D341Med (cell line): ENCODE measurements at places on chromosomes 7 and 10.
A peak's percentile ranks its signal among the peaks of the same experiment; 100 is the strongest.

DNA sequence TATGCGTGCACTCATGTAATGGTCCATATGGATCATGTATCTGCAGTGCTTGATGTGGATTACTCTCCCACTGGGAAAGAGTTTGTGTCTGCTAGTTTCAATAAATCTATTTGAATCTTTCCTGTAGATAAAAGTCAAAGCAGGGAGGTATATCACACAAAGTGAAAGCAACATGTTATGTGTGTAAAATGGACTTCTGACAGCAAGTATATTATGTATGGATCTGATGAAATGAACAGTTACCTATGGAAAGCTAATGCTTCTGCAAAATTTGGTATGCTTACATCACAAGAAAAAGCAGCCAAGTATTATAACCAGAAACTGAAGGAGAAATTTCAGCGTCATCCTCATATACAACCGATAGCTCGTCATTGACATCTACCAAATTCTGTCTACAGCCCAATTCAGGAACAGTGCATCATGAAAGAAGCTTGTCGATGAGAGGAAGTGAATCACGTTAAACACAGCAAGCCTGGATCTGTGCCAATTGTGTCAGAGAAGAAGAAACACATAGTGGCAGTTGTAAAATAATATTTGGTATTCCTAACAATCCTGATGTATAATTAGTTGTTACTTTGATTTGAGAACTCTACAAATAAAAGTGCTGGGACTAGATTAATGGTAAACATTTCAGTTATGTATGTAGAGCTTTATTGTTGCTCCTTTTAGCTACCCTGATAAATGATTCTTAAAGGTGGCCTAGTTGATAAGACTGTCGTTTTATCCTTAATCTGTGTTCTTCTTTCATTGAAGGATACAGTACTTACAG lies 14.2 kb upstream of the SYPL1 start:
- no peak for DNase-seq

DNA sequence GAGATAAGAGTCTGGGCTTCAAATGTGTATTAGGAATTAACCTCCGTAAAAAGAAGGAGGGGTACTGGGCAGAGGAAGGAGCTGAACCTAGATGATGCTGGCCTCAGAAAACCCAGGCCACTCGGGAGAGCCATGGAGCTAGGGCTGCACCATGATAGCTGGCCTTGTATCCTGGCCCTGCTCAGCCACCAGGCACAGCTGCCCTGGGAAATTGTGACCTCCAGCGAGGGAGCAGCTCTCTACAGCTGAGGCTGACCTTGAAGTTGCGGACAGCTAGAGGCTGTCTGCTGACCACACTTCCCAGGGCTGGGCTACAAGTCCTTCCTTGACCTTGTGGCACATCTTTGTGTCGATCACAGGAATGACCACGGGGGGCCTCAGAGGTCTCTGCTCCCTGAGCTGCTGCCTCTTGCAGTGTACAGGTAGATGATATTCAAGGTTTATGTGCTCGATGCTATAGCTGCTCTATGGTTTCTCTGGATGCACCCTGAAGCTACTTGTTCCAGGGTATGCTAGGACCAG lies 38.3 kb upstream of the SLC35B4 start:
- no peak for DNase-seq

DNA sequence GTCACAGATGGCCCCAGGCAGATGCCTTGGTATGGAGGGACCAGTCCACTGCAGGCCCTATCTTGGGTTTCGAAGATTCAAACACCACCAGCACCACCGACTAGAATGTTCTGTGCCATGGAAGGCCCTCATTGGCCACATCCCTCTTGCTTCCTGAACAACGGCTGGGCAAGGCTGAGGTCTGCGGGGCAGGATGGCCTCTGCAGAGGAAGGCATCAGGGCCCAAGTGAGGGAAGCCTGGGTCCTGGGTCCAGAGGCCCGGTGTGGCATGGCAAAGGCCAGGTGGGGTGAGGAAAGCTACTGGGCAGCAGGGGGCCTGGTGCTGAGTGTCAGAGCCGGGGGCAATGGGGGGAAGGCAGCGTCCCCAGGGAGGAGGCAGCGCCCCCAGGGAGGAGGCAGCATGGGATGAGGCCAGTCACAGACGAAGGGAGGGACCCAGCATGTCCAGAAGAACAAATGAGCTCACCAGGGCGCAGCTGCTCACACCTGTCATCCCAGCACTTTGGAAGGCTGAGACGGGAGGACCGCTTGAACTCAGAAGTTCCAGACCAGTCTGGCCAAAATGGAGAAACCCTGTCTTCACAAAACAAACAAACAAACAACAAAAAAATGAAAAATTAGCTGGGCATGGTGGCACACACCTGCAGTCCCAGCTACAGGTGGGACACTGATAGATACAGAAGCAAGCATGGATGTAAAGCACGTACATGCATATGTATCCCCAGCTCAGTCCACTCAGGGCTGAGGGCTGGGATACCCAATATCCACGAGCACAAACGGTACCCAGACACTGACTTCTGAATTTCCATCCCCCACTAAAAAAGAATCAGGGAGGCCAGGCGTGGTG lies 64.4 kb downstream of the PROSER2 start:
- DNase-seq, result no peak

DNA sequence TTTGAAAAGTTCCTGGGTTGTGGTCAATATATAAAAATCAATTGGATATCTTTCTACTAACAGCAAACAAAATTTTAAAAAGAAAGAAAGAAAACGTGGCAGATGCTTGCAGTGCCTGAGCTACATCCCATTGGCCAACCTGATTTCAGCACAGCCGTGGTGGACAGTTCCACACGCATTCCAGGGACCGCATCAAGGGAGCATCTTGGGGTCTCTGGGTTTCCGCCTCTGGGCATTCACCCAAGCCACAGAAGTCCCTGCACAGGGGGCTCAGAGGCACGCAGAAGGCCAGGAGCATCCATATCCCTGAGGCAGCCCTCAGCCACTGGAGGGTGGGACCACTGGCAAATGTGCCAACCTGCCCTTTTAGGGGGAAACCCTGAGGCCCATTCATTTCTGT lies 254.5 kb upstream of the RNF32 start:
- no peak for DNase-seq

GRCh38 chr7:110803602-110804143 lies 287.3 kb upstream of the LRRN3 start:
- DNase-seq, result no peak

GRCh38 chr10:81116201-81116600 lies 578.5 kb downstream of the SH2D4B start:
- DNase-seq, result no peak

DNA sequence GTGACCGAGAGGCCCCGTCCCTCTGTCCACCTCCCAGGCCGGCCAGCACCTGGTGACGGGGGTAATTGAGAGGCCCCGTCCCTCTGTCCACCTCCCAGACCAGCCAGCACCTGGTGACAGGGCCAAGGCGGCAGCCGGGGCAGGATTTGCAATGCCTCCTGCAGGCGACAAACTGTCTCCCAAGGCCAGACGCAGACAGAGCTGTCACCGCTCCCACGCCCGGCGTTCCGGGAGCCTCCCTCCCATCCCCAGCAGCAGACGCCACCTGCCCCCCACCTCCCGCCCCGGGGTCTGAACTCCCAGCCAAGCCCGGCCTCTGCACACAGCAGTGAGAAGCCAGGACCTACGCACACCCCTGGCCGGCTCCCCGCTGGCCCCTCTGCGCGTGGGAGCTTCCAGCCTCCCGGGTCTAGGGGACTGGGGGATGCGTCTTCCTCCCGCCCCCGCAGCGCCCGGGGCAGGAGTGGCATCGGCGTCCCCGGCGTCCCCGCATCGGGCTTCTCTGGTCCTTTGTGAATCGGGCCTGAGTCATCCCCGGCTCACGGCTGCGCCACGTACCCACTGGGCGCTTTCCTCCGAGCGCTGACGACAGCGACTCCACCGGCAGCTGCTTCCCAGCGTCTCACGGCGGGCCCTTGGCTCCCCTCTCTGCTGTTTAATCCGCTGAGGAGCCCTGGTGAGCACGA lies 95.1 kb upstream of the DIP2C start:
- DNase-seq, result peak; percentile 63

GRCh38 chr7:116259156-116259870 lies 49.0 kb downstream of the TES start:
- DNase-seq, result no peak

DNA sequence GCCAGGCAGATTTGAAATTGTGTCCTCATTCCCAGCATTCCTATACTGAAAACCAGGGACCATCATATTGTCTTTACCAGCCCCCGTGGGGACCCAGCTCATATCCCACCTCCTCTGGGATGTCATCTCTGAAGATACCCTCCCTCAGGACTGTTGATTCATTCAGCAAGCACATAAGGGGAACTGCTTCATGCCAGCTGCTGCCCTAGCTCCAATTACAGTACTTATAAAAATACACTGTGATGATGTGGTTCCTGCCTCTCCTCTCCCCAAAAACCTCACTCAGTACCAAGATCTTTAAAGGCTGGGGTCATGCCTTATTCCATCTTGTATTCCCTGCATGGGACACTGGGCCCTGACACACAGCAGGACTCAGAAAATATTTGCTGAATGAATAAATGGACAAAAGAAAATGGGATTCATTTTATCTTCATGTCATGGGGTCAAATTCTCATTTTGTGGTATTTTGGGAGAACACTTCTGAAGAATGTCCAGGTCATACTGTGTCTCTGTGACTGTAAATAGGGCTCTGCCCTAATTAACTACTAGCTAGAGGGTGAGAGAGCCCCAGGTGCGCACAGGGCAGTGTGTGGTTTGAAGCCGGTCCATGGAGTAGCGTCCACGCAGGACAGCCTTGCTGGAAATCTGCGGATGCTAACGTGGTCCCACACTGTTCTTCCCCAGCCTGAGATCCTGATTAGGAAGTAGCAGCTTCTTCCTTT lies 29.0 kb upstream of the DAGLB start:
- DNase-seq, result no peak

GRCh38 chr10:50417486-50417885 lies 166.2 kb upstream of the ASAH2 start:
- no peak for DNase-seq

GRCh38 chr10:35498693-35499092 lies 106.4 kb upstream of the GJD4 start:
- no peak for DNase-seq

- no peak for DNase-seq
Measured at GRCh38 chr7:73971704-73972341, 56.1 kb upstream of the ELN start.

DNA sequence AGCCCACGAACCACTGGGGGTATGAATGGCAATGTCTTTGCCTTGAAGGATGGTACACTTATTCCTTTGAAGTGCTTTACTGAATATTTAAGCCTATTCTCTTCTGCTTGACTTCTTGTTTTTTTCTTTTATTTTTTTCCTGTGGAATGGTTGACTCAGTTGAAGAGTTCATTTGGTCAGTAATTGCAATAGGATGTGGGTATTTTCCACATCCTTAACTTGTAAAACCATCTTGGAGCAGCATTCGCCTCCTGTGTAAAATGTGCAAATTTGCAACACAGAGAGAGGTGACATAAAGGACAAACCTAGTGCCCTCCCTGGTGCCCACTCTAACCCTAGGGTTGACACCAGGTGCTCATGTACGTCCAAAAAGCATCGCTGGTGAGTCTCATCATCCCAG lies 347.0 kb downstream of the GATA3 start:
- DNase-seq, result no peak
